Sciatic nerve (tissue), 2 donors: ENCODE measurements at places on chromosomes 2 and 18. TPM values are rescaled to one million over a fixed set of nuclear protein-coding genes. Genes with fewer than 3 reads are reported as not detected.

Gene SCYGR8
- total RNA-seq = not detected

Gene MROH2A
- not detected for total RNA-seq

Gene SCG2
- total RNA-seq = 0.80 TPM

Gene SGO2
- total RNA-seq = 2.6 TPM

Gene ASPRV1
- 5.6 TPM for total RNA-seq

Gene PDCL3
- 17.0 TPM for total RNA-seq

Gene AGXT
- total RNA-seq = not detected

Gene CERKL
- total RNA-seq = not detected

- DNase-seq = no peak
These were observed 1132.9 kb upstream of the ZEB2 start for GRCh38 chr2:145652571-145653545.

DNA sequence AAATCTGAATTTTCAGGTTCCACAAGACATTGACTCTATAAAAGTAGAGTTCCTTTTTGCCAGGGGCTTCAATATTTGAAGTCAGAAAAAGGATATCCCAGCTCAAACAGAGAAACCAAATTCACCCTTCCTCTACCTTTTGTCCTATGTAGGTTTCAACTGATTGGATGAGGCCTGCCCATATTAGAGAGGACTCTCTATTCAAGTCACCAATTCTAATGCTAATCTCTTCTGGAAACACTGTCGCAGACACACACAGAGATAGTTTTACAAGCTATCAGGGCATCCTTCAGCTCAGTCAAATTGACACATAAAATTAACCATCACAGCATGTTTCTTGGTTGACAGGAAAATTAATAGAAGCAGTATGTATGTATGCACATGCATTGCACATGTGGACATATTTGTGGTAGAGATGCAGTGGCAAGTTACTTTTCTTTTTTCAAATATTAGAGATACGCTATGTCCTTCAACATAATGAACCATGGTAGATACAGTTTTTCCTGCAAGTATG lies 207.1 kb downstream of the RAD51AP2 start:
- no peak for DNase-seq

GRCh38 chr2:107461301-107461700 lies 365.4 kb upstream of the RGPD4 start:
- DNase-seq = no peak

- DNase-seq = no peak
These were observed 479 bp upstream of the ATP5F1A start for GRCh38 chr18:46098616-46098933.

DNA sequence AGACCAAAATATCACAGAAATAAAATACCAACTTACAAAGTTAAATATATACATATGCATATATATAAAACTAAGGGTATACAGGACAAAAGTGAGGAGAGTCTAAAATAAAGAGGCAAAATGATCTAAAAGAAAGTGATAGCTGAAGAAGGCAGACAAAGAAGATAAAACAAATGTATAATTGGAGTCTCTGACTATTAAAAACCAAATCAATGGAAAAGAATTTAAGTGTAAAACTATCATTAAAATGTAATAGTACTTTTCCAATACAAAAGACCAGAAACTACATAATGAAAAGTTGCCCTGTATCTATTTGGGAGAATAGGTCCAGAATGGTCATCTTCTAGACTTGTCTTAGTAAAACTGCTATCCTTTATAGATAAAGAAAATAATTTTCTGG lies 267.4 kb upstream of the KLHL14 start:
- DNase-seq = no peak

GRCh38 chr18:36329684-36330434 lies 32.3 kb downstream of the FHOD3 start:
- no peak for DNase-seq

- no peak for DNase-seq
These were observed 48.2 kb upstream of the ALPP start for GRCh38 chr2:232330068-232330999.

DNA sequence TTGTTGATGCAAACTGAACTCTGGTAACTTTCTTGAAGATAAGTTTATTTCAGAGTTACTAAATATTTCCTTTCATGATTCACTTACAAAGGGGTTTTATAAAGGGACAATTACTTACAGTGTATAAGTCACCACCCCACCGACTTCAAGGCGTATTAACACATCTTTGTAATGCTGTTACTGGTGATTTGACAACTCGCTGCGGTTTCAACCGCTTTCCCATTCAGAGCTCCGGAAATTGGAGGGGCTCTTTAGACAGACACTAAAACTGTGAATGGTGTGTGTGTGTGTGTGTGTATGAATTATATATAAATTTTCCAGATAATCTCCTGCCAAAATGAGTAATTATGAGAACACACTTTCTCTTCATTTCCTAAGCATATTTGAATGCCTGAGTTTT lies 4.9 kb downstream of the TM4SF20 start:
- DNase-seq = no peak

- no peak for DNase-seq
These were observed 73.8 kb downstream of the RPIA start for GRCh38 chr2:88765154-88765888.

- DNase-seq = peak; percentile 23
These were observed 109.9 kb upstream of the ID2 start for GRCh38 chr2:8571792-8572499.

GRCh38 chr18:45777393-45777792 lies 48.1 kb upstream of the SIGLEC15 start:
- DNase-seq = no peak

DNA sequence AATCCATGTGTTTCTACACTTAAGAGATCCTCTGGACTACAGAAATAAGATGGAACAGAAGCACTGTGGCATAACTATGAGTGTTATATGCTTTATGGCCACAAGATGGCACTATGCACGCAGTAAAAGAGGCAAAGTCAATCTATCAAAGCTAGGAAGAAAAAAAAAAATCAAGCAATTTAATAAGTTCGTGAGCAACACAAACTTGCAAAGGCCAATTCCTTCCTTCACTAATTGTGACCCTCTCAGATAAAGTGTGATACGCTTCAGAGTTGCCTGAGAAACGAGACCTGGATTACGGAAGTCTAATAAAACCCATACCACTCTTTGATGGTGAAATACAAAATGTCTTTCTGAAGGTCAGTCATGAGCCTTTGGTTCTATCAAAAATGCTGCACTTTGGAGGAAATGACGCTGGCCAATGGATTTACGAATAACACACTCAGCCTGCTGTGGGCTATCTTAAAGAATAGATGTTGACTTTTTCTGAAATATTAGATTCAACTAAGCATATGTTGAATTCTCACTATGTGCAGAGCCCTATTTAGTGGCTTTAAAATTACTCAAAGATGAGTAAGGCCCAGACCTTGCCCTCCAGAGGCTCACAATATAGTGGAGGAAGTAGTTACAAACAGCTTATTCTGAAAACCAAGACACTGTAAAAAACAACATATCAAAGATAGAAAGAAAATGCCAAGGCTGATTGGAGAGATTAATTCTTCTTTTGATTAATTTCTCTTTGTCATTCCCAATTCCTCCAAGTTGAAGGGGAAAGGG lies 35.5 kb upstream of the TTR start:
- no peak for DNase-seq

GRCh38 chr2:9720352-9721093 lies 89.7 kb upstream of the YWHAQ start:
- DNase-seq = no peak

DNA sequence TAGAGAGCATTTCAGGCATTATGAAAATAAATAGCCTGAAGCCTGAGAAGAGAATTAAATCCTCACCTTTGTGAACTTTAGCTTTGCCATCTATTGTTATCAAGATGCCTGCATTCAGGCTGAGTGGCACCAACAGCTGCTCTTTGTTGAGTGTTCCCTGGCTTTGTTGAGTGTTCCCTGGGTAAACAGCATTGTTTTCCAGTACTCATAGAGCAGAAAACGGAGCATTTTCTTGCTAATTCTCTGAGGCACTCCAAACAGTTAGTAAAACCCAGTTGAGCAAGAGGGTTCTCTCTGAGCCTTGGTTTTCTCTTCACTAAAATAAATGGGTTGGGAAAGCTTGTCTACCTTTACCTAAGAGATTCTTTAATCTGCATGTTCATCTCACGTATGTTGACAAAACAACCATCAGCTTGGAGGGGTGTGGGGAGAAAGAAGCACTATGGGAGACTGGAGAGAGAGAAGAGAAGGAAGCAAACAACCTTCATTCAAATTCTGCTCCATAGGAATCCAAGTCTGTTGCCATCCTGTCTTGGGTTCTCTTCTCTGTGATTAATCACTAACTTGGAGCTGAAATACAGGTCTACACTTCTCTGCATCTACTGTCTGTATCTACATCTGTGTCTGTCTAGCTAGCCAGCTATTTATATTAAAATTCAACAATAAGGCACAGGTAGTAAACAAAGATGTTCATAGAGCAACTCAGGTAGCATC lies 567.0 kb upstream of the SOX11 start:
- no peak for DNase-seq

DNA sequence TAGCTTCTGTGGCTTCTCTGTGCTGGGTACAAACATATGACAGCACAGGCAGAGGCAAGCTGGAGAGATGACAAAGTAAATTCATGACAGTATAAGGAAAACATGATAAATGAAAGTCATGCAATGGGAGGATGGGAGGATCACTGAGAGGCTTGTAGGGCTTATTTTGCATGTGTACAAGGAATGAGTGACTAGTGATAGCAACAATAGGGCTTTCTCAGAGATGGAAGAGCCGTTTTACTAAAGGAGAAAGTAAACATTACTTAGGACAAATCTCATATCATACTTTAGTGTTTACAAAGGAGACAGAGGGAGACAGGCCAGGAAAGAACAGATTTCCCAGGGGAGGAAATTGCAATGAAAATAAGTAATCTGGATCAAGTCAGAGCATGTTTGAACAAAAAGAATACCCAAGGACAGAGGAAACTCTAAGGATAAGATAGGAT lies 82.5 kb upstream of the RBMS1 start:
- no peak for DNase-seq

- peak; percentile 58 for DNase-seq
These were observed 126.9 kb downstream of the NFATC1 start for GRCh38 chr18:79522451-79523205.

- DNase-seq = no peak
These were observed 957.7 kb upstream of the GYPC start for GRCh38 chr2:125698280-125698679.

DNA sequence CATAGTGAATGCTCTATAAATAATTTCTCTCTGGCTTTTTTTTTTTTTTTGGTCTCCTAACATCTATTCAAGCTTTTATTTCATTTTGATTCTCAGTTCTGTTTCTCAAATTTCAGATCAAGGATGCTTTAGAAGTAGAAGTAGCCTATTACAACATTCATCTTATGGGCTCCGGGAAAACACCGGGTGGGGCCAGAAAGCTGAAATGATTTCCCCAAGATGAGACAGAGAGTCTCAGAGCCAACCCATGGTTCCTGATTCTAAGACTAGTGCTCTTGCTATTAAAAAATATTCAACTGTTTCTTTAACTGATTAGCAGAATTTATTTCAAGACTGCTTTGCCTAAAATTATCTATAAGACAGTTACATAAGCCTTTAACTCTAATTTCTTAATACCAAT lies 147.2 kb upstream of the CCDC68 start:
- no peak for DNase-seq
